ENCODE measurements at places on chromosomes 2 and 18.

GRCh38 chr18:3753106-3753505 is 303.1 kb downstream of the TGIF1 start:
- no peak for DNase-seq

DNA sequence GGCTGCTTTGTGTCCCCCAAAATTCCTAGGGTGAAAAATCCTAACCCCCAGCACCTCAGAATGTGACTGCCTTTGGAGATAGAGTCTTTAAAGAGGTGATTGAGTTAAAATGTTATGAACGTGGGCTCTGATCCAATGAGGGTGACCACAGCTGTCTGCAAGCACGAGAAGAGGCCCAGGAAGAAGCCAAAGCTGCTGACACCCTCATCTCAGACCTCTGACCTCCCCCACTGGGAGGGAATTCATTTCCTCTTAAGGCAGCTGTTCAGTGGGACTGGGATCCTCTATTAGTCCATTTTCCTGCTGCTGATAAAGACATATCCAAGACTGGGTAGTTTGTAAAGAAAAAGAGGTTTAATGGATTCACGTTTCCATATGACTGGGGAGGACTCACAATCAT is 544.4 kb downstream of the DCDC2C start:
- DNase-seq = no peak

DNA sequence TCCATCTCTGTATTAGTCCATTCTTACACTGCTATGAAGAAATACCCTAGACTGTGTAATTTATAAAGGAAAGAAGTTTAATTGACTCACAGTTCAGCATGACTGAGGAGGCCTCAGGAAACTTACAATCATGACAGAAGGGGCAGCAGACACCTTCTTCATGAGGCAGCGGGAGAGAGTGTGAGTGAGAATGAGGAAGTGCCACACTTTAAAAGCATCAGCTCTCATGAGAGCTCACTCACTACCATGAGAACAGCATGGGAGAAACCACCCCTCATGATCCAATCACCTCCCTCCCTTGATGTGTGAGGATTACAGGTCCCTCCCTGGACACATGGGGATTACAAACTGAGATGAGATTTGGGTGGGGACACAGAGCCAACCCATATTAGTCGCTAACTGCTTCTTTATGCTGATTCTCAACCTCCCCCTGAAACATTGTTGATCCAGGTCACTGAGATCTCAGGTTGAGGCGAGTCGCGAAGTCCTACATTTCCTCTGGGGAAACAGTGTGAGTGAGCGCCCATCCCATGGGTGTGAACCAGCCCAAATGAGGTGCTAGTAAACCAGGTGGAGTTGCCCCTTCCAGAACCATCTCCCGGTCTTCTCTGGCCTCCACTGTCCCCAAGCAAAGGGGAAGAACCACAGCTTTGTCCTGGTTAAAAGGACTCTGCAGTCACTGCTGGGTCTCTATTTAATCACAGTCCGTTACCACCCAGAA is 123.8 kb downstream of the CAPN13 start:
- DNase-seq = no peak

DNA sequence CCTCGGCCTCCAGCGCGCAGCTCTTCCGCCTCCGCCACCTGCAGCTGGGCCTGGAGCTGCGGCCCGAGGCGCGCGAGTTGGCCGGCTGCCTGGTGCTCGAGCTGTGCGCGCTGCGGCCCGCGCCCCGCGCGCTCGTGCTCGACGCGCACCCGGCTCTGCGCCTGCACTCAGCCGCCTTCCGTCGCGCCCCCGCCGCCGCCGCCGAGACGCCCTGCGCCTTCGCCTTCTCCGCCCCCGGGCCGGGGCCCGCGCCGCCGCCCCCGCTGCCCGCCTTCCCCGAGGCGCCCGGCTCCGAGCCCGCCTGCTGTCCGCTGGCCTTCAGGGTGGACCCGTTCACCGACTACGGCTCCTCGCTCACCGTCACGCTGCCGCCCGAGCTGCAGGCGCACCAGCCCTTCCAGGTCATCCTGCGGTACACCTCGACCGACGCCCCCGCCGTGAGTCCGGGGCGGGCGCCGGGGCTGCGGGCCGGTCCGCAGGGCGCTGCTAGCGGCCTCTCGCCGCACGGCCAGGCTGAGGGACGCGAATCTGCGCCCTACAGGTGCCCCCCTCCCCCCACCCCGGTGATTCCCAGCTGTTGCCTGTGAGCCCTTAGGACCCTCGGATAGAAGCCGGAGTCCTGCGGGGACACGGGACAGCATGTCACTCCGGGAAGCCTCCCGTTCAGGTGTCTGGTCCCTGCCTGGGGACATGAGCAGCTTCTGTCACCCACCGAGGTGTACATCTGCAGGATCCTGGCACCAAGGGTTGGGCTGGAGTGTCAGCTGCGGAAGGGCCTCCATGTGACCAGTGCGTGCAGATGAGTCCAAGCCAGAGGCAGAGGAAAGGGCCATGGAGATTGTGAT is 616 bp downstream of the RNPEPL1 start:
- peak; percentile 43 for DNase-seq

DNA sequence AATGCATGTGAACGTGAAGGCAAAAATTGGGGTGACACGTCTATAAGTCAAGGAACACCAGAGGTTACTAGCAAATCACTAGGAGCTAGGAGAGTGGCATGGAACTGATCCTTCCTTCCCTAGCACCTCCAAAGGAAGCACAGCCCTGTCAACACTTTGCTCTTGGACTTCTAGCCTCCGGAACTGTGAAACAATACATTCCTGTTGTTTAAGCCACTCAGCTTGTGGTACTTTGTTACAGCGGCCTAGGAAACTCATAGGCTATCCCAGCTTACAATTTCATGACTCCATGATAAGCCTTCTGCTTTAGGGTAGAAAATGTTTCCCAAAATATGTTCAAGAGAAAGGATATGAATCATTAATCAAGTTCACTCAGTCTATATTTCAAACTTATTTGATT is 798.1 kb downstream of the DCDC2C start:
- DNase-seq = no peak

- DNase-seq = no peak
Observed at GRCh38 chr2:5694306-5694705, 2.1 kb downstream of the SOX11 start.

GRCh38 chr2:85988175-85988913 is 99.6 kb upstream of the ST3GAL5 start:
- peak; percentile 80 for DNase-seq

GRCh38 chr18:24704946-24705630 is 244.7 kb downstream of the HRH4 start:
- no peak for DNase-seq

- no peak for DNase-seq
Observed at GRCh38 chr2:19898592-19899329, 3.0 kb downstream of the TTC32 start.

- DNase-seq = no peak
Observed at GRCh38 chr2:9168821-9169221, 37.8 kb upstream of the ASAP2 start.

GRCh38 chr2:29954316-29954715 is 32.9 kb upstream of the ALK start:
- DNase-seq = no peak

DNA sequence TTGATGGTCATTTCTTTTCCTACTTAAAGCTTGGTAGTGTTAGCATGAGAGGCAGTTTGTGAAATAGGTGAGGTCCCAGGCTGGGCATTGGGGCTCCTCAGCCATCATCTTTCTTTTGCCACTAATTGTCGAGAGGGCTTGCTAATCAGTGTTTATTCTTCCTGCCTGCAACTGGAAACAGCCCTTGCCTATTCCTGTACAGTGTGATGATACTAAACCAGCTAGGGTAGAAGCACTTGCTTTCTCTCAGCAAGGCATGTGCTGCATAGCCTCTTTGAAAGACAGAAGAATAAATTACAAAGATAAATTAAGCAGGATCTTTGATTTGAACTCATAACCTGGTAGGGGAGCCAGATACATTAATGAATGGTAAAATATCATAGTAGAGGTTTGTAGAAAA is 16.6 kb upstream of the GPBAR1 start:
- no peak for DNase-seq

DNA sequence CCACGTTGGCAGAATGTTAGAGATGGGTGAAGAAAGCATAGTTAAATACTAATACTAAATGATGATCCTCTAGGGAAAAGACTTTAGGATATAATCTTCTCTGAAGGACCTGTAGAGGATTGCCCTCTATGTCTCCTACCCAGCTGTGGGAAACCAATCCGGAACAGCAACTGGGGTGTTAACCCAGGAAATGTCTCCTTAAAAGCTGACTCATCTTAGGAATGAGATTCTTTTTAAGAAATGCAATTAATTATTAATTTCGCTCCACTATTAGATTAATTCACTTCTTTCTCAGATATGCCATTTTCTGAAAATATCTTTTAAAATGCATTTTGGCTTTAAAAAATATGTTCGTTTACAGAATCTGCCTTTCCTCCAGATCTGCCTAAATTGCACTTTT is 7.4 kb downstream of the SCN3A start:
- no peak for DNase-seq

DNA sequence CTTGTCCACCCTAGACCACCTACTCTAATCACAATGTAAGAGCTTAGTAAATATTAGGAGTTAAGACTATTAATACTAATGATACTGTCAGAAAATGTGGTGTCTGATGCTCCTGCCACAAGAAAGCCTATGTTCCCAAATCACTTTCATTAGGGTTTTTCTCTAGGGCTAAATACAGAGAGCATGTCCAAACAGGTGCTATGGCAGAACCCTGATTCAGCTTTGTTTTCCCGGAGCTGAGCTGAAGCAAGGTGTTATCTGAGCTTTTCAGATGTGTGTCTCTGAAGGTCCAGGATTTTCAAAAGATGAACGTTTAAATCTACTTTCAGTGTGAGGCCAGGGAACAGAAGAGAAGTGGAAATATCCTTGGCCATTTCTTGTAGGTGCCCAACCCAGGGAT is 40.6 kb downstream of the CPO start:
- no peak for DNase-seq

- no peak for DNase-seq
Observed at GRCh38 chr18:38174173-38174572, 608.6 kb upstream of the CELF4 start.

DNA sequence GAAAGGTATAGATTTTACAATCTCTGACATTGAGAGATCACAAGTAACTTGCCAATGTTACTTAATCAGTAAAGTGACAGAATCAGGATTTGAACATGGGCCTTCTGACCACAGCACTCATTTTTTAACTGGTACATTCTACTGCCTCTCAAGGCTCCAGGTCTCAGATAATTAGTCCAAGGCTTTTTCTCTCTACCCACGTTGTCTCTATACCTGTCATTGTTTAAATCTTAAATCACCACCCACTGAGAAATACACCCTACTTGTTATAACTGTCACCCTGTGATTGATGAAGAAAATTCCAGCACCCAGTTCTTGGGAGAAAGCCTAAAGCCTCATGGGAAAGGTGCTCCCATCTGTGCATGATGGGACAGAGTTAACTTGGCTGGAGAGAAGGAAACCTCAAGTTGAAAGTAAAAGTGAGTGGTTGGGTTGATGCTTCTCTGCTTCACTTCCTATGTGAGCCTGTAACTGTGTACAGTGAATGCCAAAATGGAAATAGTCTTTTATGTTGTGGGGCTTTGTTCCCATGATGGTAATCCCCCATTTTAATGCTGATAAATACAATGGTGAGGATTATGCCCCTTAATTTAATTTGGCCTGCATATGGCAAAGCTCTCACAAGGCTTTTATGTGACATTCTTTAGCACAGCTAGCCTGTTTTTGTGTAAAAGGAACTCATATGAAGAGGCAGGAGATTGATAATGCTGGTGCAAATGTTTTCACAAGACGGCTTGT is 190.1 kb upstream of the SP5 start:
- no peak for DNase-seq

DNA sequence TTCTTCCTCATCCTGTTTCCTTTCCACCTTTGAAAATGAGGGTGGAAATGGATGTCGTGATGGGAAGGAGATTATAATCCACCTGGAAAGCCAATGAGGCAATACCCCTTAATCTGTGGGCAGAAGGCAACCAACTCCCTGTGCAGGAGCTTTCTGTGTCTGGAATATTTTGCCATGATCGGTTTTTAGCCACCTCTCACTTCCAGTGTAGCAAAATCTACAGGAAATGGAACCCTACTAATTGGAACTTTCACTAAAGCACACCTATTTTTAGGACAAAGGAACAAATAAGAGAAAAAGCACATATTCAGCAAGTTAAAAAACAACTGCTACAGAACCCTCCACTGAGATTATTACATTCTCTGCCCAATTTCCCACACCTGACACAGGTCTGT is 112.1 kb upstream of the SMAD7 start:
- no peak for DNase-seq

DNA sequence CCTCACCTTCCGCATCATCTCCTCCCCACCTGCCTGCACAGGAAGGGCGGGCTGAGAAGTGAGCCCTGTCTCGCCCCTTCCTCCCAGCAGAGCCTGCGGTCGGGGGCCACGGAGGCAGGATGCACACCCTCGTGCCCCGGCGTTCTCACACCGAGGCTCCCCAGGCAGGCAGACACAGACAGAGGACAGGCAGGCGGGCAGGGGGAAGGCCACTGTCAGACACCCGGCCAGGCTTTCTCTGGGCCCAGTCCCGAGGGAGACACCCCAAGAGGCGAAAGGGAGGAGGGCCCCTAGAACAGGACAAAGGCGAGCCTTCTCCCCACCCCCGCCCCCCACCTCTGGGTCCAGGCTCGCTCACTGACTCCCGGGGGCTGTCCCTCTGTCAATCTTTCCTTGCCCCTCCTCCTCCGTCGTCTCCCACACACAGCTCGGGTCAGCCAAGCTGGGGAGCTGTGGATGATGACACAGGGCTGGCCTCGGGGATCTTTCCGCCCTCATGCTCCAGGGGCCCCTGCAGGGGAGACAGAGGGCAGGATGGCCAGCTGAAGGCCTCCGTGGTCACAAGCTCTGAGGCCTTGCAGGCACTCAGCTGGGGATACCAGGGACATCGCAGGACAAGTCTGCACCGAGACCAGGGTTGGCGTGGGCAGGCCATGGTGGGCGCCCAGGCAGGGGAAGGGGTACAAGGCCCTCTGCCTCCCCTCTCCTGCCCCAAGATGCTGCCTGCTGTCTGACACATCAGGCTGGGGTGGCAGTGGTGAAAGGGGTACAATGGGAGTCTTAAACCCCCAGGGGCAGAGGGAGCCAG is 24.9 kb downstream of the BIN1 start:
- peak; percentile 86 for DNase-seq

DNA sequence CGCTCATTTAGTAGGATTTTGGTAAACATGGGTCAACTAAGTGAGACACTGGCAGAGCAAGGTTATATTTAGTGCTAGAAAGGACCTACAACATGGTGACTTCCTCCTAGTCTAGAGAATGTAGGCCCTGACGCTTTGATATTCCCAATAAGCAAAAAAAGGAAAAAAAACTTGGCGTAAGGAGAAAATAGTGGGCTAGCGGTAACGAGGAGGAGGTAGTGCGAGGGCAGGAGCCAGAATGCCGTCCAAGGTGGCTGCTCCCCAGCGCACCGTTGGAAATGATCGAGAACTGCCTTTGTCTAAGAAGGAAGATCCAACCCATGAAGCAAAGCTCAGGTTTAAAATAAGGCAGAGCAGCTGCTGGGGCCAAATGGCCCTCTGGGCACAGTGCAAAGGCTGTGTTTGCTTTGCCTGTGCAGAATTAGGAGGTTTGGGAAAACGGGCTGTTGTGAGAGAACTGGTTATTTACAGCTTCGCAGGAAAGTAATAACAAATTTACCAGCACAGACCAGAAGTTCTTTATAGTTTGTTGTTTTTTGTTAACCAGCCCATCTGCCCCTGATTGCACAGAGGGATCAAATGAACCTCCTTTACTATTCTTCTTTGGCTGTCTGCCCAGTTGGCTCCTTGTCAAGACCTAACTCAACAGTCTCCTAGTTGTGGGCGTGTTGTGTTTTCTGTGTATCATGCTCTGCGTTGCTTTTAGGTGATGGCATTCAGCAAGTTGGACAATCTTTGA is 86.6 kb downstream of the ITGB1BP1 start:
- DNase-seq = peak; percentile 61
